ENCODE measurements at places on chromosomes 11 and 22.

- no peak for DNase-seq
- no peaks in the 10 kb centered on the region for H3K27me3 ChIP-seq
- no peaks in the 10 kb centered on the region for H3K36me3 ChIP-seq
- no peaks in the 10 kb centered on the region for H3K4me1 ChIP-seq
Measured at GRCh38 chr11:127074151-127074761, 73.7 kb upstream of the KIRREL3 start.

DNA sequence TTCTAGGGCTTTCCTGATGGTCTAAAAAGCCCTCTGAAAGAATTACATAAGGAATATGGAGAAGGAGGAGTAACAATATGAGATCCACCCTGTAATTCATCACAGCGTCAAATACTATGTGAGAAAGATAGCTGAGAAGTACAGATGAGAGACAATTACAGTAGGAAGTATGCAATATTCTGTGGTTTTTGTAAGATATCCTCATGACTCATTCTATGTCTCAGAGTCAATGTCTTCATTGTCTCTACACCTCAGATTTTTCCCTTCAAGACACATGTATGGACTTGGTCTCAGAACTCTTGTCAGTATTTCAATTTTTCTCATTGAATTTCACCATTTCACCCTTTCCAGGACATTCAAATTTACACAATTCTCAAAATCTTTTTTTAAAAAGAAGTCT lies 343.3 kb upstream of the CTSC start:
- H3K27ac ChIP-seq: no peak overlapping the region
- H3K4me3 ChIP-seq: no peak overlapping the region
- H3K36me3 ChIP-seq: no peaks in the 10 kb centered on the region

GRCh38 chr11:17591293-17591692 lies 44.2 kb downstream of the OTOG start:
- H3K27me3 ChIP-seq: peaks cover 4% of the 10 kb centered on the region
- H3K36me3 ChIP-seq: no peaks in the 10 kb centered on the region
- H3K4me1 ChIP-seq: no peaks in the 10 kb centered on the region
- DNase-seq: no peak

- no peaks in the 10 kb centered on the region for H3K36me3 ChIP-seq
- no peaks in the 10 kb centered on the region for H3K4me1 ChIP-seq
- no peak overlapping the region for H3K4me3 ChIP-seq
- H3K27ac ChIP-seq: no peak overlapping the region
- no peak for DNase-seq
Measured at GRCh38 chr11:121105063-121105480, 4.0 kb downstream of the TECTA start.

DNA sequence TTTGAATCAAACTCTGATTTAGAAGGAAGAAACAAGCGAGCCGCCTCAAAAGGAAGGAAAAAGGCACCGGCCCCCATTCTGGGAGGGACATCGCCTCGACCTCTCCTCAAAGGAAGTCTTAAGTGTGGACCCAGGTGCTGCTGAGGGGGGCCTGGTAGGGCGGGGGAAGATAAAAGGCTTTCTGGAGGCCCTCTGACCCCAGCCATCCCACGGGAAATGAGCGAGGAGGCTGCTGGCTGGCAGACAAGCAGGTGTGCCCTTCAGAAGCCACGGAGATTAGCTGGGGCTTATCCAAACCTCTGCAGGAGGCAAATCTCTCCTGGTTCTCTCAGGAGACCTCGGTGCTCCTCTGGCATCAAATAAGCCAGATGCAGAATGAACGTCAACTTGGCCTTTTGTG lies 171.4 kb upstream of the BLID start:
- H3K27ac ChIP-seq: no peak overlapping the region
- no peak overlapping the region for H3K4me3 ChIP-seq
- H3K36me3 ChIP-seq: no peaks in the 10 kb centered on the region
- no peak for DNase-seq

DNA sequence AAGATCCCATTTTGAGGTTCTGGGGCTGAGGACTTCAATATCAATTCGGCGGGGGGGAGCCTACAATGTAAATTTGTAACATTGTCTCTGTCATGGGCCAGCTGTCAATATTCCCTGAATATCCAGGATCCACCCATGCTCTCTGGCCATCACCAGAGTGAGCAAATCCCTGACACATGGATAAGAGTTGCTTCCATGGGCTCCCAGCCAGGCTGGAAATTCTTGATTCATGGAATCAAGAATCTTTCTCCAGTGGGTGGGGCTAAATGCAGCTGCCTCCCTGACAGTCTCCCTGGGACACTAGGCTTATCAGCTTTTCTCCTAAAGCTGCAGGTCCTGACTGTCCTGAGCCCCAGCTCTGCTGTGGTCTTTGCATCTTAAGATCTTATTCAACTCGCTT lies 86.9 kb upstream of the IGLL5 start:
- H3K4me1 ChIP-seq: peaks cover 25% of the 10 kb centered on the region
- H3K27me3 ChIP-seq: peaks cover 2% of the 10 kb centered on the region
- no peaks in the 10 kb centered on the region for H3K36me3 ChIP-seq
- H3K4me3 ChIP-seq: no peak overlapping the region
